Cardiac fibroblast (primary cell): ENCODE measurements at places on chromosomes 12 and 14.
A peak's percentile ranks its signal among the peaks of the same experiment; 100 is the strongest.

GRCh38 chr12:38502415-38502814 lies 185.8 kb downstream of the ALG10B start:
- DNase-seq = no peak

- peak; percentile 32 for DNase-seq
Measured at GRCh38 chr14:74609721-74610120, 2.3 kb downstream of the LTBP2 start.

DNA sequence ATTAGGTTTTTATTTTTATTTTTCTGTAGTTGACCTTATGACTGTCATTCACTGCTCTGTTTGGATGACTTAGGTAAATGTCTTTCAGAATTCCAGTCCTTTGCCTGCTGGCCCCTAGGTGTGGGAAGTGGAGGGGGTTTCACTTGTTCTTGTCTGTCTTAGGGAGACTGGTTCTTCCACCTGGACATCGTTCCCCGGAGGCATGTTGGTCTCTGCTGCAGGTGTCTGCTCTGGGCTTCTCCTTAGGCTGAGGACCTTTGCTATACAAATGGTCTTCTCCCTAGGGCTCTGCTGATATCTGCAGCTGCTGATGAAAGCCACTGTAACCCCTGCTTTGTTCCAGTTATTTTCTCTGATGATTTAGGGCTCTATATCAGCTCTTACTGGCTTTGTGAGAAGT lies 97.1 kb downstream of the OTOGL start:
- no peak for DNase-seq

DNA sequence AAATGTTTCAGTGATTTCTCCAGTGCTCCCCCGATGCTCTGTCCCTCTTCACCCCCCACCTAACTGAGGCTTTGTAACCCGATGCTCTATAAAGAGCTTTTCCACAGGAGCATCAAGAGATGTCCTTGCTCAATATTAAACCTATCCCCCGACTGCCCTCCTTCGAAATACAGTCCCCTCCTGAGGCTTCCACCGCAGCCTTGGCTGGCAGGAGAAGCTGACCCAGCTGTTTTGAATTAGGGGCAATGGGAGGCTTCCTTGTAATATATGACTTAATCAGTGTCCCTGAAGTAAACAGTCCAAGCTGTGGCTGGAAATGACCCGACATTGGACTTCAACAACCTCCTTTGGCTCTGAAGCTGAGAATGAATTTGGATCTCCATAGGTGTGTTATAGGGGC lies 62.4 kb downstream of the TMEM30B start:
- no peak for DNase-seq

- no peak for DNase-seq
Measured at GRCh38 chr14:36660736-36661505, 739 bp upstream of the PAX9 start.

DNA sequence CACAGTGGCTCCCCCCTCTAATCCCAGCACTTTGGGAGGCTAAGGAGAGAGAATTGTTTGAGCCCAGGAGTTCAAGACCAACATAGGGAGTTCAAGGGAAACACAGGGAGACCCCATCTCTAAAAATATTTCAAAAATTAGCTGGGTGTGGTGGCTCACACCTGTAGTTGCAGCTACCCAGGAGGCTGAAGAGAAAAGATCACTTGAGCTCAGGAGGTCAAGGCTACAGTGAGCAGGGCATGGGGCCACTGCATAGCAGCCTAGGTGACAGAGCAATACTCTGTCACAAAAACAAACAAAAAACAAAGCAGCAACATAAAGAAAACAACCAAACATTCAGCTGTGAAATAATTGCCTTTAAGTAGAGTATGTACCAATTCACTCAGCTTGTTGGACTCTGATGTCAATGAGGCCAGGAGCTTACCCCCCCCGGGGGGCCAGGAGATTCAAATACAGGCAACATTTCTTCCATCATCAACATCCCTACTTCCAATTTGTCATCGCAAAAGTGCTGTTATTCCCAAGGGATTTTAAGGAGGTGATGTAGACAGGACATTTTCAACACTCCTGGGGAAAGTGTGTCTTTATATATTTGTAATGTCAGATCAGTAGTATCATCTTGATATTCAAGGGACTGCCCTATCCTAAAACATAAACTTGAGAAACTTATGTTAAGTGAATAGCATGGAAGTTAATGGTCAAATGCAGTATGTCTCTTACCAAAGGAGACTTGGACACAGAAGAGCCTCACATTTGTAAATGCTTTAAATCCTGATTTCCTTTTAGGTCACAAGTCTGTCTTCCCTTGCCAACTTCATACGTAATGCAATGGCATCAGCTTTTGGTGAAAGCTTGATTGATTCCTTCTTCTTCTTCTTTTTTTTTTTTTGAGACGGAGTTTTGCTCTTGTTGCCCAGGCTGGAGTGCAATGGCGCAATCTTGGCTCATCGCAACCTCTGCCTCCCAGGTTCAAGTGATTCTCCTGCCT lies 40.6 kb upstream of the AEBP2 start:
- peak; percentile 55 for DNase-seq

DNA sequence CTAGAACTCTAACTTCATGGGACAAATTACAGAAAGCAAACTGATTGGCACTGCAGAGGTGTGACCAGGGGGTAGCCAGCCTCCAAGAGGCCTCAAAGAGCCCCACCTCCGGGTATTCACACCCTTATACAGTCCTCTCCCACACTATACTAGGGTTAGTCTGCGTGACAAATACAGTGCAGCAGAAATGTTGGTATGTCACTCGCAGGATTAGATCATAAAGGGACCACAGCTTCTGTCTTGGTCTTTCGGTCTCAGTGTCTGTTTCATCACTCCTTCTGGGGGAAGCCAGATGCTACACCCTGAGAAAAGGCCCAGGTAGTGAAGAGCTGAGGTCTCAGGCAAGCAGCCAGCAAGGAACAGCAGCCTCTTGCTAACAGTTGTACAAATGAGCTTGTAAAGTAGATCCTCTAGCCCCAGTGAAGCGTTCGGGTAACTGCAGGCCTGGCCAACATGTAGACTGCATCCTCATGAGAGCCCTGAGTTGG lies 68.9 kb upstream of the SAV1 start:
- no peak for DNase-seq

GRCh38 chr14:68987653-68988036 lies 8.5 kb upstream of the ACTN1 start:
- no peak for DNase-seq

DNA sequence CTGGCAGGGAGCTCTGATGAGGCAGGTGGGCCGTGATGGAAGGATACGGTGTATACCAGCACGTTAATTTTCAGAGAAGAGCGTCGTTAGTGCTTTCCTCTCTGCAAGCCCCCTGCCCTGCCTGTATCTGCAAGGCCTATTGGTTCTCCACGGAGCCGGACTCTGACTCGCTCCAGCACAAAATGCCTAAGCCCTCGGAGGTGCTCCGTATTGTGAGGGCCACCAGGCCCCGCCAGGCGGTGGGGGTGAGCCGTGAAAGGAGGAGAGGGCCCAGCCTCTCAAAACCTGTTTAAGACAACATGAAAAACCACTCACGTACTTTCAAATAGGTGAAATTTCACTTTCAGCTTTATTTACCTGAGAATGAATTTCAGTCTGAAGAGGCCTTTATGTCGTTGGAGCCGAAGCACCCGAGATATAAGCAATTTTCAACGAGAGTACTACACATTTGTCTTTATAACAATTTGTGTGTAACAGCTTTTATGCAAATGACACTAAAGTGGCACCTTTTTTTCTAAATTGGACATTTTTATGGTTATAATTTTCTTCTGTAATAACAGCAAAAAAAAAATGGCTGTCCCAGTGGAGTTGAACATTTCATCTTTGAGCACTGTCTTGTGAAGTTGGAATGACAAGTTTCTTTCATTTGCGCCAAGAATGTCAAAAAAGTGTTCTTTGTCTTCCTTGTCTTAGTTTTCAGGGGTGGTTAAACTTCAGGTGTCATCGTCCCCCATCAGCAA lies 749.5 kb downstream of the VRK1 start:
- no peak for DNase-seq

GRCh38 chr14:102079700-102079979 lies 7.2 kb downstream of the HSP90AA1 start:
- DNase-seq = no peak

GRCh38 chr12:108858311-108859074 lies 1.1 kb upstream of the SSH1 start:
- DNase-seq = no peak

DNA sequence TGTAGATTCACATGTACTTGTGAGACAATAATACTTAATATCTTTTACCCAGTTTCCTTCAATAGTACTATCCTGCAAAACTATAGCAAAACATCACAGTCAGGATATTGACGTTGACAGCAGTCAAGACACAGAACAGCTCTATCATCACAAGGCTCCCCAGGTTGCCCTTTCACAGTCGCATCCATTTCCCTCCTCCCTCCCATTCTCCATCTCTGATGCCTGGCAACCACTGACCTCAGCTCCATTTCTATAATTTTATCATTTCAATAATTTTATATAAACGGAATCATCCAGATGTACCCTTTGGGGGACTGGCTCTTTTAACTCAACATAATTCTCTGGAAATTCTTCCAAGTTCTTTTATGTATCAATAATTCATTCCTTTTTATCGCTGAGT lies 81.5 kb downstream of the PLXNC1 start:
- DNase-seq = no peak

DNA sequence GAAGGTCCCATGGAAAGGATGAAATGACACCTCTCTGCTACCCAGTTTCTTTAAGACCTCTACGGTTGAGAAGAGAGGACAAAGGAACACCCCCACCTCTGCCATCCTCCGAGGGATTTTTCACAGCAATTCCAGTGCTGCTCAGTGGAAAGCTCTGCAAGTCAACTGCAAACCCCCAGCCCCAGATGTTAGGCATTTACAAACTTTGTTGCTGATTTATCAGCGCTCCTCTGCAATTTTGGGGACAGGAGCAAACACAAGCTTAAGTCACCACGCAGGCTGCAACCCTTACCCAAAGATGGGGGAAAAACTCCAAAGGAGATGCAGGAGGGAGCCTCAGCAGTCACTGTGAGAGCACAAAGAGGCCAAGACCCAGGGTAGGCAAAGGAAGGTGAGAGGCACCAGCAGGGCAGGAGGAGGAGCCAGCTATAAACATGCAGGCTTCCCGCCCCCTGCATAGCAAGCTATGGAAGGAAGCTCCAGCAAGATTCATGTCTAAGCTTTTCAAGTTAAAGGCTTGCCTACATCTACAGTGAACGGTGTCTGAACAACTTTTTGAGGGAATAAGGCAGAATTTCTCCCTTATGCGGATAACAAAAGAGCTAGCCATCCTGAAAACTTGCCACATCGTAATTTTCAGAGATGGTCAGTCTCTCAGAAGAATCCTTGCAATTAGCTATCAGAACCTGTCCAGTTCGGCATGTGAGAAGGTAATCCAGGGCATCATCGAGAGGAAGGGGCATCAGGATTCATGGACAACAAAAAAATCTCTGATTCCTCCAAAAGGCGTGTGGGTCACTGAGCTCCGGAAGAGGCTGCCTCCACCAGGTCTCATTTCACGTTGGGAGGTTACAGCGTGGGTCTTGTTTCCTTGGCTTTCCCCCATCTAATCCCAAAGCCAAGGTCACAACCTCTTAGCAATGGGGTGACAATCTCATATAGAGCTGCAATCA lies 3.9 kb downstream of the CTDSP2 start:
- peak; percentile 34 for DNase-seq

- DNase-seq = peak; percentile 53
Measured at GRCh38 chr12:89080793-89081465, 271.4 kb downstream of the DUSP6 start.

- peak; percentile 31 for DNase-seq
Measured at GRCh38 chr14:60563113-60563512, 54.2 kb downstream of the SIX6 start.

GRCh38 chr14:90760591-90761316 lies 55.5 kb downstream of the TTC7B start:
- DNase-seq = peak; percentile 64

- DNase-seq = peak; percentile 46
Measured at GRCh38 chr12:68378872-68379606, 46.9 kb upstream of the MDM1 start.

GRCh38 chr12:45743247-45743646 lies 13.7 kb downstream of the ARID2 start:
- DNase-seq = no peak

- no peak for DNase-seq
Measured at GRCh38 chr14:105911006-105911847, 384.8 kb downstream of the TMEM121 start.

DNA sequence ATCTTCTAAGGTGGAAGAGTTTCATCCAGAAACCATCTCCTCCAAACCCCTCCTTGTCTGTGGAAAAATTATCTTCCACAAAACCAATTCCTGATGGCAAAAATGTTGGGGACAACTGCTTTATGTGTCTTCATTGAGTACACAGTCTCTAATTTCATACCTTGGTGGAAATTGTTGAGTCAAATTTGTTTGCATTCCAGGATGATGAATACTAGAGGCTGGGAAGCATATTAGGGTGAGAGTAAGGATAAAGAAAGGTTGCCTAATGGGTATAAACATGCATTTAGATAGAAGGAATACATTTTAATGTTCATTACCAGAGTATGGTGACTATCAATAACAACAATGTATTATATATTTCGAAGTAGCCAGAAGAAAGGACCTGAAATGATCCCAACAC lies 98.2 kb downstream of the C12orf42 start:
- DNase-seq = no peak

GRCh38 chr12:68565391-68565903 lies 45.3 kb upstream of the RAP1B start:
- DNase-seq = peak; percentile 80

GRCh38 chr12:29039013-29039412 lies 110.1 kb upstream of the FAR2 start:
- peak; percentile 95 for DNase-seq

- DNase-seq = peak; percentile 73
Measured at GRCh38 chr14:98953551-98954348, 318.2 kb downstream of the BCL11B start.

DNA sequence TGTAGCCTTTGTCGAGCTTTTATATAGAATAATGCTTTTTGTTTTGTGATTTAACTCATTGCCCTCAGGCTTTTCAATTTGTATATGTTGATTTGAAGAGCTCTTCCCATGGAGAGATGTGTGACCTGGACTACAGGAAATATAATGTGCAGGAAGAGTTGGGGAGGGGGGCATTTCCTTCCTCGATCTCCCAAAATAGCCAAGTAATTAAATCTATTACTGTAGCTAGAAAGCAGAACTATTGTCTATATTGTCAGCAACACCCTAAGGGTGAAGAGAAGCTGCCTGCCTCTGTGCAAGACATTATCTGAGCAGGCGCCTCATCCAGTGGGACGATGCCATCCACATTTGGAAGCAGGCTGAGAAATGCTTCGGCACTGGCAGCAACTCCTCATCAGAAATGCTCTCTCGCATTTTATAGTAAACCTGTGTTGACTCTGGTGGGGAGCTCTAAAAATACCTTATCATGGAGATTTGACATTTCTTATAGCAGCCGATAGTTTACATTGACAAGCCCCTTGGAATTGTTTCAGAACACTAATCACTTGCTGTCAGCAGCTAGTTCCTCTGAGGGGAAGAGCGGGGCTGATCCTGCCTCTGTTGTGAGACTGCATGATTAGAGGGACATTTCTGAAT lies 392.5 kb upstream of the RGS6 start:
- DNase-seq = peak; percentile 25

DNA sequence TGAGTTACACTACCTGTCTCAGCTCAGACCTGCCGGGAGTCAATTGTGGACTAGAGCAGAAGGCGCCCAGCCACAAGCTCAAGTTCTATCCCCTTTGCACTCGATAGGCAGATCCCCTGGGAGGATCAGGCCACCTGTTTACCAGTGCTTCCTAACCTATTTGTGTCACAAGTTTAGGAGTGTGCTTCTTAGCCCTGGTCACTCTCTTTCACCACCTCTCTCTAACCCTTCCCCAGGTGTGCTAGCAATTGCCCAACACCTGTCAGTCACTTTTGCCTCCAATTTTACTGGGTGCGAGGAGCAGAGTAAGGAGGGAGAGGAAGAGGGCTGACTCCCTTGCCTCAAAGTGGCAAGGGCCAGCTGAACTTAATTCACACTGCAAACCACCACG lies 745 bp upstream of the NAA30 start:
- DNase-seq = no peak

- peak; percentile 51 for DNase-seq
Measured at GRCh38 chr14:49306152-49306751, 279.9 kb downstream of the RPS29 start.
